GM20000 (cell line): ENCODE measurements at places on chromosomes 11 and 22.
A peak's percentile ranks its signal among the peaks of the same experiment; 100 is the strongest.

DNA sequence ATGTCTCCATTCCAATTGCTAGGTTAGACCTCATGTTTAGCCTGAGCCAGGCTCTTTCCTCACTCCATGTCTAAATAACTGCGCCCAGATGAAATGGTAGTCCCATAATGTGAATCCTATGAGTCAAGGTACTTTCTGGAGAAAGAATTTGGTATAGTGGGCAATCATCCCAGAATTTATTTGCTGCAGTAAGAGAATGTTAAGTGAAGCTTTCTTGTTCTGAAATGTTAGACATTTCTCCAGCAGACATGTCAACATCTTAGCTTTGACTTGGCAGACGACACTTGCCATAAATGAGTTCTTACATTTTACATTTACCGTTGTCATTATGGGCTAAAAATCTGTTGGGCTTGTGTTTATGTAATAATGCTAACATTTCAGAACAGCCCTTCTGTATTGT is 165.2 kb downstream of the PGR start:
- no peak for DNase-seq

DNA sequence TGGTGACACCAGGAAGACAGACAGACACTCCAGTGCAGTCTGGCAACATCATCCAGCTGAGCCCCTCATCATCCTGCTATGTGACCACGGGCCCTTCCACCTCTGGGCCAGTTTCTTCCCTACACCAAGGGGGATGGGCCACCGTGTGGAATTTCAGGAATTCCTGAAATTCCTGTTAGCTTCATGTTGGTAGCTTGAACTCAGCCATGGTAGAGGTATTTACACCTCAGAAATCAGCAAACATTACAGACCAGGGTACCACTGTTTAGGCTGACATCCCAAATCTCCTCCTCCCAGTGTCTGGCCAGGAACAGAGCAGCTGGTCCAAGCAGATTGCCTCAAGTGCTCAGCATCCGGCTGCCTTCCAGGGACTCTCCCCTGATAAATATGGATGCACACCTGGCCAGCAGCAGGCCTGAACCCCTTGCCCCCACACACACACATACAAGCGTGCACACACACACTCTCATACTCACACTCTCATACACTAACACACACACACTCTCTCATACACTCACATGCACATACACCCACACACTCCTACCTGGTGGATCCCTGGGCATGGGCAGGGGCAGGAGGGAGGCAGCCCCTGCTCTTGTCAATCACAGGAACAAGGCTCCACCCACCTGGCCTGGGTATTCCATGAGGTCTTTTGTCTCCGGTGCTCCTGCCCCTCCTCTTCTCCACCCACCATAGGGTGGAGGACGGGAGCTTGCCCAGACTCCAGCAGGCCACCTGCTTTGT is 85.2 kb downstream of the BUD13 start:
- DNase-seq = peak; percentile 2

DNA sequence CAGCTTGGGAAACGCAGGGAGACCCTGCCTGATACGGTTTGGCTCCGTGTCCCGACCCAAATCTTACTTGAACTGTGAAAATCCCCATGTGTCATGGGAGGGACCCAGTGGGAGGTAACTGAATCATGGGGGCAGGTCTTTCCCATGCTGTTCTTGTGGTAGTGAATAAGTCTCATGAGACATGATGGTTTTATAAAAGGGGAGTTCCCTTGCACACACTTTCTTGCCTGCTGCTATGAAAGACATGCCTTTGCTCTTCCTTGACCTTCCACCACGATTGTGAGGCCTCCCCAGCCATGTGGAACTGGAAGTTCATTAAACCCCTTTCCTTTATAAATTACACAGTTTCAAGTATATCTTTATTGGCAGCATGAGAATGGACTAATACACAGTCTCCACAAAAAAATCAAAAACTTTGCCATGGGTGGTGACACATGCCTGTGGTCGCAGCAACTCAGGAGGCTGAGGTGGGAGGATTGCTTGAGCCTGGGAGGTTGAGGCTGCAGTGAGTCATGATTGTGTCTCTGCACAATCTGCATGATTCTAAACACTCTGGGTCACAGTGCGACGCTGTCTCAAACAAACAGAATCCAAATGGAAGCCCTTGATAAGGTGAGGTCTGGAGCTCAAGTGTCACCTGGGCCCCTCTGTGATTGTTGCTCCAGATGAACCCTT is 34.9 kb downstream of the SYN3 start:
- DNase-seq = no peak

GRCh38 chr11:112113539-112114457 is 27.1 kb downstream of the SDHD start:
- DNase-seq = peak; percentile 57

DNA sequence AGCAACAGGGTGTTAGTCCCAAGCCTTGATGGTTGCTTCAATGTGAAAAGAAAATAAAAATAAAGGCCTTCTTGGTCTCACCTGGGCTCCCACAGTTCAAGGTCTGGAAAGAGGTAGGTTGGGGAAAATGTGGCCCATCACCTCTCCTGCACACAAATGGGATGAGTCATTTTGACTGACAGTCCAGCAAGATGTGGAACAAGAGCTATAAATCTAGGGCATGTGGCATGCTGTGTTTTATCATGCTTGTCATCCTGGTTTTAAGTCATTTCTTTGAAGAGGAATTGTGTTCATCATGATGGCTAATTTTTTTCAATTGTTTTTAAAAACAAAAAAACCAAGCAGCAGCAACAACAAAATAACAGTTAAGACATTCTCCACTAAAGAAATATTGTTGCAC is 503.7 kb downstream of the NTM start:
- DNase-seq = no peak

DNA sequence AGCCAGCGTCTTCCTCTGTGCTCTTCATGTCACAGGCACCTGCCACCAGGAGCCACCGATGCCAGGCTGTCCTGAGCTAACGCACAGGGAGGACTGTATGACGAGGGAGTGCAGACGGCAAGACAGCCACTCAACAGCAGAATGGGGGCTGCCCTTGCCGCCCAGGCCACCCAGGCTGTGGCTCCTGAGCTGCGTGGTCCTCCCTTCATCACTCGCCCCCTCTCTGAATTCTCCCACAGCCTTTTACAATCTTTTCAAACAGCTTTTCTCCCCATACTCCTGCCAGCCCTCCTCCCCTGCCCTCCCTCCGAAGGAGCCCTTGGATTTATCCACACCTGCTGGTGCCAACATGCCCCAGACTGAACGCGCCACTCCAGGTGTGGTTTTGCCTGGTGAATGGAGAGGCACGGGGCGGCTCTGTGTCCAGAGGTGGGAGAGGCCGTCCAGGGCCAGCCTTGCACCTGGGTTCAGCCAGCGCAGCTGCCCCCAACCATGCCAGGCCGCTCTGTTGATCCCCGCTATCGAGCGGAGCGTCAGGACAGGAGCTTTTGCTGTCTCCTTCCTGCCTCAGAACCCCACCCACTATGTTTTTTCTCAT is 22.0 kb downstream of the OVOL1 start:
- no peak for DNase-seq

DNA sequence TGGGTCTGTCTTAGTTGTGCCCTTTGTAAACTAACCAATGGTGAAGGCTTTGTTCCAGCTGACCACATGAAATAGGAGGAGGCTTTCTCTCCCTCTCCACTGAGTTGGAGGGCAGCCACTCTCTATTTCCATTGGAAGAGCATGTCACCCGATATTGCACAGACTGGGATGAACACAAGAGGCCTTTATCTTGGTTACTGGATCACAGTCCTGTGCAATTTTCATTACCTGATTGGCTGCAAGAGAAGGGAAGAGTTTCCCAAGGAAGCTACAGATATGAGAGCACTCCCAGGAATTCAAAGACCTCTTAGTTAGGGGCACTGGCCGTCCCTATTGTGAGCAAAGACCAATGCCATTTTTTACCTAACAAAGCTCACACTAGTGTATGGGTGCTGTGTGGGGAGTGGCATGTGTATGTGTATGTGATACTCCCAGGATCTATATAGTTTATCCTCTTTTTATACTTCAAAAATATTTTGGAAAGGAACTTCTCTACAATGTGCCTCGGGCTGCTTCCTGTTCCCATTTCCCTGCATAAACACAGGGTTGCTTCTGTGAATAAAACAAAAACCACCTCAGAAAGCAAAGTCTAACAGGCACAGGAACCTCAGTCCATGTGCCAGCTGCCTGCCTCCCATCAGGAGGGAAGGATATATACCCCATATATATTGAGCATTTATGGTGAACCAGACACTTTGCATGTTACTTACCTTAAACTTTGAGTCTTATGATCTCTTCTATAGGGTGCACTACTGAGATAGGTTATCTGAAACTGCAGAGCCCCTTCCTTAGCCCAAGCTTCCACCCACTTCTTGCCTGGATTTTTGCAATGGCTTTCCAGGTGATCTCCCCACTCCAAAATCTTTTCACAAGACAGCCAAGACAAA is 126.5 kb downstream of the RASSF10 start:
- DNase-seq = no peak

- DNase-seq = peak; percentile 60
Measured at GRCh38 chr11:78000193-78000592, 5.7 kb upstream of the INTS4 start.

DNA sequence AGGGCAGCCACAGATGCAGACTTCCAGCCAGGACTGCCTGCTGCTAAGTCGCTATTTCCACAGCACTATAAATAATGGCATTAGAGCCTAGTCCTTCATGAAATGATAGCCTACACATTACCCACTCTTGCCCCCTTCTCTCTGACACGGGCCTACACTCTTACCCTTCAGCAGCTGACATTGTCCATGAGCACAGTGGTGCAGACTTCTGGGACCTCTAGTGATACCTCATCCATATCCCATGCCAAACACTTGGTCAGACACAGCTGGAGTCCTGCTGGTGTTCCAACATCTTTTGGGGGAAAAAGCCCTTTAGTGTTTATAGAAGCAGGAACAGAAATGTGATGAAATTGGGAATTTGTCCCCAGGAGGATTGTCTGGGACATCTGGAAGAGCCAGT is 43.4 kb upstream of the RAB1B start:
- DNase-seq = no peak

GRCh38 chr11:477052-477715 is 27.1 kb downstream of the PTDSS2 start:
- no peak for DNase-seq

DNA sequence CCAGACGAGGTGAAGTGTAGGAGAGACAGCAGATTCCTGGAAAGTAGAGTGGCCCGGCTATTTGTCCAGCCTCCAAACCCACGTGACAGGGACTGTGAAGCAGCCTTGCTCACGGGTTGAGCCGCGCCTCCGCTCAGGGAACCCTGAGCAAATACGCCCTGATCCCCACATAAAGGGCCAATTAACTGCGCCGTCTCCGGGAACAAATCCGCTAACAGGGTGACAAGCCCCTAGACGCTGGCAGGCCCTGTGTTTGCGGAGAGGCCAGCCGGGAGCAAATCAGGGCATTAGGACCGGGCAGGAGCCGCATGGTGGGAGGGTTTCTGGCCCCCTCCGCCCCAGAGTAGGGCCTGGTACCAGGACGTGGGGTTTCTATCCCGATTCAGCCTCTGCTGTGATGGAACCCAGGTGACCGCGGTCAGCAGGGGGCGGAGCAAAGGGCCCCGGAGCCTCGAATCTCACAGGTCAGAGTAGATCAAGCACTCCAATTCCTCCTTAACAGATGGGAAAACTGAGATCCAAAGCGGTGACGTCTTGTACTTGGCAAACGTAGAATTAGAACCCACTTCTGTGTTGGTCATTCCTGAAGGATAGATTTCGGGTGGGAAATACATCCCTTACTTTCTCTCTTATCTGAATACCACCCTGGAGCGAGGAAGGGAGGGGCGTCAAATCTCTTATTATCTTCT is 2.0 kb upstream of the ROBO3 start:
- no peak for DNase-seq

- no peak for DNase-seq
Measured at GRCh38 chr11:17673951-17674350, 45.4 kb upstream of the MYOD1 start.
